ENCODE measurements at places on chromosomes 3 and 15. TPM values are rescaled to one million over a fixed set of nuclear protein-coding genes. Genes with fewer than 3 reads are reported as not detected.
A peak's percentile ranks its signal among the peaks of the same experiment; 100 is the strongest.

GRCh38 chr3:104178680-104179079 lies 1188.0 kb upstream of the ALCAM start:
- H3K27ac ChIP-seq: no peak overlapping the region
- no peaks in the 10 kb centered on the region for H3K27me3 ChIP-seq
- no peaks in the 10 kb centered on the region for H3K36me3 ChIP-seq
- H3K4me1 ChIP-seq: no peaks in the 10 kb centered on the region

GRCh38 chr3:98068824-98069223 lies 18.1 kb upstream of the OR5AC2 start:
- no peak overlapping the region for H3K27ac ChIP-seq
- H3K4me1 ChIP-seq: no peaks in the 10 kb centered on the region
- H3K36me3 ChIP-seq: no peaks in the 10 kb centered on the region
- no peak for DNase-seq

The ERICH6 gene
- total RNA-seq: 0.28 TPM

- no peaks in the 10 kb centered on the region for H3K36me3 ChIP-seq
- H3K4me1 ChIP-seq: no peaks in the 10 kb centered on the region
- no peak for DNase-seq
- H3K4me3 ChIP-seq: no peak overlapping the region
Measured at GRCh38 chr15:33234020-33234461, 39.5 kb upstream of the FMN1 start.

The ASB14 gene
- not detected for total RNA-seq

DNA sequence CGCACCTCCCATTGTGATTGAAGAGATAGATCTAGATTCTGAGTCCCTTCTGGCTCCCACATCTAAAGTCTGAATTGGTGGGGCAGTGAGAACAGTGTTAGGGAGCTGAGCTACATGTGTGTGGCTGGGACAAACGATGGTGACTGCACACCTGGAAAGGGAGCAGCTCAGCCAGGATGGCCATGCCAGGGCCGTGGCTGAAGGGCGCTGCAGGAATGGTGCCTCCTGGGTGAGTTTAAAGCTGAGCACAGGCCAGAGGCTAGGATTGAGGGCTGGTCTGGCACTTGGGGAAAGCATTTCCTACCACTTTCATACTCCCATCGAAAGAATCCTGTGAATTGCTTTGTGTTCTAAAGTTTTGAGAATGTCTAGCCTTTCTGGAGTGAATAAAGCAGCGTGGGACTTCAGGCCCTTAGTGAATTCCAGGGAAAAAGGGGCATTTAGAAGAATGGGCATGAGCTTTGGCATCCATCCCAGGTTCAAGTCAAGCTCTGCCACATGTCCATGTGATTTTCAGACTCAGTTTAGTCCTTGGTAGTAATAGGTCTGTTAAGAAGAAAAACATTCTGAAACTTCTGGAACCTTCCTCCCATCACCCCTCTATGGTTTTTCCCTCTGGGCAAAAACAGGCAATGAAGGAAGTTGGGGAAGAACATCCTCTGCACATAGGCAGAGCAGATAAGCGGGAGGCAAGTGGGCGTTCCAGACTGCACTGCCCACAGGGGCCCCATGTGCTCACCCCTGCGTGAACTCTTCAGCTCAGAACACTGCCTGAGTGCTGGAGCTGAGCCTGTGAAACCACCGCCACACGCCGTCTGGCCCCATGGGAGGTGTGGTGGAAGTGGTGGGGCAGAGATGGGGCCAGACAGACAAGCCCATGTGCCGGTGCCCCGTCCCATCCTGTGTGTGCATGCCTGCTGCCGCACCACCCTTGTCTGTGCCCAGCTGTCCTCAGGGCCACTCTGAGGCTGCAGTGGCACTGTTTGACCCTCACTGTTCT lies 12.9 kb upstream of the CPNE9 start:
- no peak overlapping the region for H3K27ac ChIP-seq
- H3K4me3 ChIP-seq: no peak overlapping the region
- no peak for DNase-seq
- H3K27me3 ChIP-seq: no peaks in the 10 kb centered on the region
- H3K36me3 ChIP-seq: peaks cover 2% of the 10 kb centered on the region

DNA sequence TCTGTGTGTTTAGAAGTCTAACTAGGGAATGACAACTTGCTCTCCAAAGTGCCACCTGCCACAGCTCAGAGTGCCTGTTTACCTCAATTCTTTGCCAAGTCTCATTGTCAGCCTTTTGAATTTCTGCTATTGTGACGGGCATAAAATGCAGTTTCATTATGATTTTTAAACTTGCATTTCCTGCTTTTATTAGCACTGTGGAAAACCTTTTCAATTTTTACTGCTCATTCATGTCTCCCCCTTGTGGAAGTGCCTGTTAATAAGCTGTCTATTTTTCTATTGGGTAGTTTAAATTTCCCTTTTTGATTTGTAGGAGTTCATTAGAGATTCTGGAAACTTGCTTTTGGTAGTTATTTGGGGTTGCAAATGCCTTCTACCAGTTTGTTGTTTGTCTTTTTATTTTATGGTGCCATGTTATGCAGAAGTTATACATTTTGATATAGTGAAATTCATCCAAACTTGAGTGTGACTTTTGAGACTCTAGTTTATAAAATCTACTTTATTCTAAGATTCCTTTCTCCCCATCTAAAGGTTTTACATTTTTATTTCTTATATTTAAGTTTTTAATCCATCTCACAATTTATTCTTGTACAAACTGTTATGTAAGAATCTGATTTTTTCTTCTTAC lies 53.9 kb upstream of the FRMD4B start:
- no peaks in the 10 kb centered on the region for H3K27me3 ChIP-seq
- no peak overlapping the region for H3K4me3 ChIP-seq
- no peak for DNase-seq

- H3K27ac ChIP-seq: no peak overlapping the region
- H3K36me3 ChIP-seq: no peaks in the 10 kb centered on the region
- no peaks in the 10 kb centered on the region for H3K4me1 ChIP-seq
- no peak for DNase-seq
Measured at GRCh38 chr3:49238274-49239127, 38.5 kb downstream of the C3orf62 start.

The USP50 gene
- not detected for total RNA-seq

The HTR3E gene
- total RNA-seq: not detected

GRCh38 chr15:42226648-42227047 lies 18.5 kb upstream of the VPS39 start:
- H3K4me3 ChIP-seq: no peak overlapping the region
- DNase-seq: no peak
- peaks cover 31% of the 10 kb centered on the region for H3K36me3 ChIP-seq
- no peaks in the 10 kb centered on the region for H3K4me1 ChIP-seq
- no peaks in the 10 kb centered on the region for H3K27me3 ChIP-seq
- no peak overlapping the region for H3K27ac ChIP-seq

The EPHB3 gene
- 6.0 TPM for total RNA-seq

DNA sequence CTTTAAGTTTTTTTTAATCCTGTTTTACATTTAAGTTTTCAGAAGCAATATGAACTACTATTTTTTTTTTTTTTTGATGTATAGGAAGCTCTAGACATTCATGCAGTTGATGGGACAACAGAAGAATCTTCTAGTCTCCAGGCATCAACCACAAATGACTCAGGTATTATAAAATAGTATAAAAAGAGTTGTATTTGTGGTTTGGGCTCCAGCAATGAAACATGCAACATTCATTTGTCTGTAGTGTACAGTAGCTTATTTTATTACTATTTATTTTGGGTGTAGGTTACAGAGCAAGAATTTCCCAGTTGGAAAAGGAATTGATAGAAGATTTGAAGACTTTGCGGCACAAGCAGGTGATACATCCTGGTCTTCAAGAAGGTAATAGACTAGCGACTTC lies 38.6 kb downstream of the MGA start:
- peak overlapping the region; percentile 8 for H3K27ac ChIP-seq
- no peaks in the 10 kb centered on the region for H3K27me3 ChIP-seq
- H3K4me1 ChIP-seq: peaks cover 11% of the 10 kb centered on the region
- 0 out of 2 replicates have a peak, but pooled peaks cover 2% of the 10 kb centered on the region for H3K36me3 ChIP-seq
- no peak for DNase-seq

GRCh38 chr3:52934630-52935530 lies 37.5 kb upstream of the STIMATE start:
- no peaks in the 10 kb centered on the region for H3K4me1 ChIP-seq
- H3K27ac ChIP-seq: no peak overlapping the region

DNA sequence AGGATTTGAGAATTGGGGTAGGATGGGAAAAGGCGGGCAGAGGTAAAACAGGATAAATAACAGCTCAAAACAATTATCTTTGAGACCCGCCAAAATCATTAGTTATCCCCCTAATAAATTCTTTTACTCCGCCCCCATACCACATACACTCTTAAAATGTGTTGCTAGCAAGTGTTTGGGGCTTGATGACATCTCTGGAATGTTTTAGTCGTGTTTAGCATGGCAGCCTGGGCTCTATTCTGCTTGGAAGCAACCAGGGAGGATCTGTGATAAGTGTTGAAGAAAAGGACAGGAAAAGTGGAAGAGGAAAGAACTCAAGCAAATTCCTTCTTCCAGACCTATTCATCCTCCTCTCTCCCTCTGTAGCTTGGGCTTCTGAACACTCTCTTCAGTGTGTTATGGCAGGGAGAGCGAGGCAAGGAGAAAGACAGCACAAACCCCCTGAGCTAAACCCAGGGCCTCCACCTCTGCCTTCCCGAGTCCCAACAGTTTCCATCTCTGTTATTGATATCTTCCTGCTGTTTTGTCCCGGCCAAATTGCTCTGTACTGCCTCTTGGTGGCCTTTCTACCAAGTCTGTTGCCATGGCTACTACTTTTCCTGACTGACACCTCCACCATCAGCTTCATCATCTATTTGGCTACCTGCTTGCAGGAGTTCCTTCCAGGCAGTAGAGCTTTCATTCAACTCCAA lies 135.8 kb downstream of the RPL22L1 start:
- no peak overlapping the region for H3K27ac ChIP-seq
- no peak for DNase-seq
- no peak overlapping the region for H3K4me3 ChIP-seq

- H3K27ac ChIP-seq: no peak overlapping the region
- no peaks in the 10 kb centered on the region for H3K36me3 ChIP-seq
- H3K4me3 ChIP-seq: no peak overlapping the region
- DNase-seq: no peak
- no peaks in the 10 kb centered on the region for H3K27me3 ChIP-seq
Measured at GRCh38 chr15:84883466-84883865, 996 bp upstream of the SLC28A1 start.

DNA sequence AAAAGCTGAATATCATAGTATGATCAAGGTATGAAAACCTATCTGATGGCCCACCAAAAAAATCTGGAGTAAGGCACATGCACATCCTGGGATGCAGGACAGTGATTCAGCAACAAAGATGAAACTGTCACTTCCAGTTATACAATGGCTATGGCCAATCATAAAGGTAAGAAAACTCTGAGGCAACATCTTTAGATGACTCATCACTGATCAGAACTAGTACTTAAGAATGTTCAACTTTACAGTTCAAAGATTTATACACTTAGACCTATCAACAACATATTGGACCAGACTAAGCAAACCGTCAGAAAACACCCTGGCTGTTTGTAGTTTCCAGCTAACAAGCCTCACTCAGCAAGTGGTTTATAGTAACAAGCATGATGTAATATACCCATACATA lies 21.3 kb upstream of the PLCH1 start:
- H3K4me3 ChIP-seq: no peak overlapping the region
- DNase-seq: no peak
- no peaks in the 10 kb centered on the region for H3K36me3 ChIP-seq
- no peaks in the 10 kb centered on the region for H3K27me3 ChIP-seq
- no peak overlapping the region for H3K27ac ChIP-seq

GRCh38 chr3:189950258-189950657 lies 170.4 kb downstream of the P3H2 start:
- no peak overlapping the region for H3K4me3 ChIP-seq
- no peak for DNase-seq
- no peak overlapping the region for H3K27ac ChIP-seq
- H3K27me3 ChIP-seq: no peaks in the 10 kb centered on the region
- H3K36me3 ChIP-seq: no peaks in the 10 kb centered on the region

- no peak overlapping the region for H3K27ac ChIP-seq
- H3K4me1 ChIP-seq: no peaks in the 10 kb centered on the region
- H3K4me3 ChIP-seq: no peak overlapping the region
- no peaks in the 10 kb centered on the region for H3K36me3 ChIP-seq
- peak; percentile 47 for DNase-seq
Measured at GRCh38 chr3:28286595-28286994, 45.2 kb downstream of the CMC1 start.

- H3K27me3 ChIP-seq: no peaks in the 10 kb centered on the region
- H3K27ac ChIP-seq: no peak overlapping the region
- H3K36me3 ChIP-seq: no peaks in the 10 kb centered on the region
- no peak for DNase-seq
Measured at GRCh38 chr3:134260987-134261386, 10.3 kb upstream of the RYK start.

- no peak overlapping the region for H3K27ac ChIP-seq
- no peaks in the 10 kb centered on the region for H3K4me1 ChIP-seq
- no peak overlapping the region for H3K4me3 ChIP-seq
- H3K27me3 ChIP-seq: no peaks in the 10 kb centered on the region
Measured at GRCh38 chr3:21330293-21330692, 420.7 kb downstream of the ZNF385D start.

DNA sequence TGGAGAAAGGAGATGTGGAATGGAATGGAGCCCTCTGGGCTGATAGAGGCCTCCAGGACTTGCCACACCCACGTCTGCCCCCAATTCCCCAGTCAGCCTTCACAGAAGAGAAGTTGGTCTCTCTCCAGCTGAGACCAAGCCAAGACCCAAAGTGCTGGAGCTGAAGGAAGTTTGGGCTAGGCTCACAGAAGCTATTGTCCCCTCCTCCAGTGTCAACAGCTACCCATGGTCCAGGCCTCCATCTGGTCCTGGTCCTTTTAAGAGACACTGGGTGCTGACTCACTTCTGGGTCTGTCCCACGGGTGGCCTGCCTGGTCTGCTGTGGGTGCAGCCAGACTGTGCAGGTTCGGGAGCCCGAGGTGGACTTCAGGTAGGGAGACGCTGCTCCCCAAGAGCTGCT lies 179.8 kb downstream of the APBA2 start:
- H3K27ac ChIP-seq: no peak overlapping the region
- H3K4me1 ChIP-seq: no peaks in the 10 kb centered on the region
- H3K27me3 ChIP-seq: no peaks in the 10 kb centered on the region
- DNase-seq: no peak
- H3K4me3 ChIP-seq: no peak overlapping the region

The CAMKV gene
- total RNA-seq: 0.85 TPM

DNA sequence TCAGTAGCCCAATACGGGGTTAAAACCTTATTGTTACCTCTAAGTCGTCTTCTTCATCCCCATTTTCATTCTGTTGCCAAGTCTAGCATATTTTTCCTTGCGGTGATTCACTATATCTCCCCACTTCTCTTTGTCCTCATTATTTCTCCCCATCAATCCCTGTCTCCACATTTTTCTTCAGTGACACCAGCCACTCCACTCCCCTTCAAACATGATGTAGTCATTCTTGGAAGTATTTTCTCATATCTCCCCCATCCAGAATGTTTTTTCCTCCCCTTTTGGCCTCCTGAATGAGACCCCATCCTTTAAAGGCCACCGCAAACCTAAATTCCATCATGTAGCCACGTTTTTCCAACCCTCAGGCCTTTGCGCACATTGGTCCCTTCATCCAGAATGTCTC lies 105.9 kb downstream of the TOP2B start:
- no peaks in the 10 kb centered on the region for H3K27me3 ChIP-seq
- H3K4me3 ChIP-seq: no peak overlapping the region
- H3K36me3 ChIP-seq: no peaks in the 10 kb centered on the region
- no peaks in the 10 kb centered on the region for H3K4me1 ChIP-seq

The MNS1 gene
- total RNA-seq: 3.8 TPM

All from Panc1 (cell line).